ENCODE measurements at places on chromosomes 6 and 20. TPM values are rescaled to one million over a fixed set of nuclear protein-coding genes. Genes with fewer than 3 reads are reported as not detected.

CALHM4 gene
- not detected for total RNA-seq

DAAM2 gene
- total RNA-seq: 3.7 TPM

DNA sequence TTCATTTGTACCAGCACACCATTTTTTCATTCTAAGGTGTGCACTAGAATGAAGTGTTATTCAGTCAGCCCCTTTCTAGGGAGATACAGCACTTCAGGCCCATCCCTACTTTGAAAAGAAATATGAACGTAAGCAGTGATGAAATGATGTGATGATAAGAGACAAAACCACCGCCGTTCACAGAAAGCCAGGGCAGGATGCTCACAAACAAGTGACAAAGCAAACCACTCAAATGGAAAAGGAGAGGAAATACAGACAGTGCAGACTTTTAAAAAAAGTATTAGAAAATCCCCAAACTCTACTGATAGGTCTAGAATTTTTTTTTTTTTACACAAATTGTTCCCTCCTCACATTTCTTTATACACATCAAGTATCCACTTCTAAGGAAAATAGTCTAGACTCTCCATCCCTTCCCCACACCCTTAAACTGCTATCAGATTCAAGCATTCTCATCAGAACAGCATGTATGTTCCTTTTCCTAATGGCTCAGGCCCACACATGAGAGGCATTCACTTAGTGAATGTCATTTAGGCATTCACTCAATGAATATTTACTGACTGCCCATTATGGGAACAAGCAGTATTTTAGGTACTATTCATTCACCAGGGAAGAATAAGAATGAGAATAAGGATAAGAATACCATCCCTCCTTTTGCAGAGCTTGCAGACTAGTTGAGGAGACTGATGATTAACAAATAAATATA lies 243.5 kb downstream of the GMPR start:
- no peak for DNase-seq

- DNase-seq: no peak
Observed at GRCh38 chr20:48025051-48025515, 239.8 kb upstream of the SULF2 start.
